ENCODE measurements at places on chromosomes 11 and 22.

DNA sequence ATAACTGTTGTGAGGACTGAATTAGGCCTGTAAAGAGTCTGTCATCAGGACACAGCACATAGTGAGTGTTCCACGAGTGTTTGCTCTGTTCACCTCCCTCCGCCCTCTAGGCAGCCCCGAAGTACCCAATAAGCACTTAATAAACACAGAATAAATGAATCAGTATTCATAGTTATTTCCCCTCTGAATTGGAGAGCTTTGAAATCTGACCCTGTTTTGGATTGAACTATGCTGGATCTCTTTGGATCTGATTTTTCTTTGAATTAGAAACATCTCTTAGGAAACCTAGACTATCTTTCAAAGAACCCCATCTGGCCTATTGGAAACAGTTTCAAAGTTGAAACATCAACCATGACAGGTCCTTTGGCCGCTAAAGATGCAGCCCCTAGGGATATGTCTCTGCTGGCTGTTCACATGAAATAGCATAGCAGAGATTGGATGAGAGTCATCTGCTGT is 615.5 kb downstream of the NTM start:
- no peak for DNase-seq

- no peak for DNase-seq
Measured at GRCh38 chr11:6623391-6624363, 4.5 kb upstream of the TPP1 start.

- no peak for DNase-seq
Measured at GRCh38 chr11:11038782-11039181, 180.9 kb upstream of the ZBED5 start.

- no peak for DNase-seq
Measured at GRCh38 chr11:119336744-119337469, 2.6 kb downstream of the RNF26 start.

DNA sequence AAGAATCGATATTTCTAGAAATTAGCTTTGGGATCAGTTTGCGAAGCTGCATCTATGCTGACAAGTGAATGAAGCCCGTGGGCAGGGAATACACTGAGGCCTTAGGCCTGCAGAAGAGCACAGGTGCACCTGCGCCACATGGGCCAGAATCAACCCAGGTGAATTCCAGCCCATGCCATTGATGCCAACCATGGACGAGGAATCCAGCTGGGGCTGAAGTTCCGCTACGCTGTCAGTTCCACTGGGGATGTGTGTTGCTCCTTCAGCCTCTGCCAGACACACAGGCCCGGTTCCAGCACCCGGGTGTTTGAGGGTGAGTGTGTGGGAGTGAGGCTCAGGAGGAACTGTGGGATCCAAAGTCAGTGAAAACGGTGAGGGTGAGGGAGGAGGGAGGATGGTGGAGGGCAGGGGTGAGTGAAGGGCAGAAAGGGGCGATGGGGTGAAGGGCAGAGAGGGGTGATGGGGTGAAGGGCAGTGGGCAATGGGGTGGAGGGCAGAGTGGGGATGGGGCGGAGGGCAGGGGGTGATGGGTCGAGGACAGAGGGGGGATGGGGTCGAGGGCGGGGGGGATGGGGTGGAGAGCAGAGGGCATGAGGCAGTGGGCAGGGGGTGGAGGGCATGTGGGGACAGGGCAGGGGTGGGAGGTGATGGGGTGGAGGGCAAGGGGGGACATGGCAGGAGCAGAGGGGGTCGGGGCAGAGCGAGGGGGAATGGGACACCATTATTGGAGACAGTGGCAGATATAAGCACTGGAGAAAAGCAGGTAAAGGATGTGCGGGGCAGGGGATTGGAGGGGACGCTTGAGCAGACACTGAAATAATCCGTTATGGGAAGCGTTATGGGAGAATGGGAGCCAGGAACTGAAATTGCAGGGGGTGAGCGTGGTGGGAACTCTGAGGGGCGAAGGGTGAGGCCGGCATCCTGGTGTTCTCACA is 931.6 kb downstream of the BRD1 start:
- no peak for DNase-seq

DNA sequence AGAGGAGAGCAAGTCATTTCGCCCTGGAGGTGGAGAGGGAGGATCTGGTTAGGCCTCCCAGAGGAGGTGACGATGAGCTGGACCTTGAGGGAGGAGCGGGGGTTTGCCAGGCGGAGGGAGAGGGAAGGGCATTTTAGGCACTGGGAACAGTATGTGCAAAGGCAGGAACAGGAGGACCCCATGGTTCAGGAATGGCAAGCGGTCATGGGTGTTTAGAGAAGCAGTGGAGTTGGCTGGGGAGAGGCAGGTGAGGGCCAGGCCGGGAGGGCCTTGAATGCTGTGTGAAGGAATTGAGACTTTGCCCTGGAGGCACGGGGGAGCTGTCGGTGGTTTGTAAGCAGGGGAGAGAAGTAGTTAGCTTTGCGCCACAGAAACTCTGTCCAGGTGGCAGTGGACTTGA is 10.3 kb downstream of the PRDM11 start:
- DNase-seq = no peak

- DNase-seq = peak; percentile 48
Measured at GRCh38 chr11:68040101-68040956, 1.5 kb downstream of the TCIRG1 start.

- DNase-seq = no peak
Measured at GRCh38 chr11:13328286-13328685, 50.7 kb downstream of the BMAL1 start.

DNA sequence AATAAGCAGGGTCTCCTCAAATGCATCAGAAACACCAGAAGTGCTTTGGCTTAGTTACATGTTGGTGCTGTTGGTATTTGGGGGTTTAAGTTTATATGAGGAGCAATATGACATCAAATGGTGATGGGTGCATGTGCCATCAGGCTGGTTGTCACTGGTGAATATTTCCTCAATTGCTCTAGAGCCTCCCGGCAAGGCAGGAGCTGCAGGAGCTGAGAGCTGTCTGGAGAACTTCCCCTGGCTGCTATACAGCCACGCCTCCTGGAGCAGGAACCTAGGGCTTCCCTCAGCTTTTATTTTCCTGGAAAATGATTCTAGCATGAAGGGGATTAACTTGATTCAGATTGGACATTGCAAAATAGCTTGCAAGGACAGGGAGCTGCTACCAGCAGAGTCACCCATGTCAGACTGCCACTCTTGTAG is 15.8 kb downstream of the IGLL5 start:
- DNase-seq = no peak

- peak; percentile 57 for DNase-seq
Measured at GRCh38 chr22:23237841-23238240, 57.5 kb downstream of the BCR start.

GRCh38 chr22:45455621-45456020 is 42.1 kb downstream of the RIBC2 start:
- DNase-seq = no peak

DNA sequence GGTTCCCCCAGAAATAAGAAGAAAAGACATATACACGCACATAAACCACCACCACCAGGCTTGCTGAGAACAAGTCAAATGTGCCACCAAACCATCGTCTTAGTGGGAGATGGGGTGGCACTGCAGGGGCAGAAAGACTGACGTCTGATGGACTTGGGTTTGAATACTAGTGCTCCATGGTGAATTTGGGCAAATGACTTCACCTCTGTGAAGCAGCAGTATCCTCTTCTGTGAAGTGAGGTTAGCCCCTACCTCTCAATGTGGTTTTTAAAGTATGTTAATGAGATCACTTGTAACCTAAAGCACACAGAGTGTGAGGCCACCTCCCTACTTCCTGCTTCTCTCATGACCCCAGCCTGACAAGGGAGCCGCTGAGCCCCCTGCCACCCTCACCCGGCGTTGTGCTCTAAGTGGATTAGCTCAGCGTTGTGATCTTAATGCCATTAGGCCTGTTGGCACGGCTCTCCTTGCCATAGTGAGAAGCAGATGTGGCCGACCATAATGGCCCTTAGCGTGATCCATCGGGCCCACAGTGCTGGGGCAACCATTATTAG is 14.4 kb downstream of the ZBTB16 start:
- no peak for DNase-seq

DNA sequence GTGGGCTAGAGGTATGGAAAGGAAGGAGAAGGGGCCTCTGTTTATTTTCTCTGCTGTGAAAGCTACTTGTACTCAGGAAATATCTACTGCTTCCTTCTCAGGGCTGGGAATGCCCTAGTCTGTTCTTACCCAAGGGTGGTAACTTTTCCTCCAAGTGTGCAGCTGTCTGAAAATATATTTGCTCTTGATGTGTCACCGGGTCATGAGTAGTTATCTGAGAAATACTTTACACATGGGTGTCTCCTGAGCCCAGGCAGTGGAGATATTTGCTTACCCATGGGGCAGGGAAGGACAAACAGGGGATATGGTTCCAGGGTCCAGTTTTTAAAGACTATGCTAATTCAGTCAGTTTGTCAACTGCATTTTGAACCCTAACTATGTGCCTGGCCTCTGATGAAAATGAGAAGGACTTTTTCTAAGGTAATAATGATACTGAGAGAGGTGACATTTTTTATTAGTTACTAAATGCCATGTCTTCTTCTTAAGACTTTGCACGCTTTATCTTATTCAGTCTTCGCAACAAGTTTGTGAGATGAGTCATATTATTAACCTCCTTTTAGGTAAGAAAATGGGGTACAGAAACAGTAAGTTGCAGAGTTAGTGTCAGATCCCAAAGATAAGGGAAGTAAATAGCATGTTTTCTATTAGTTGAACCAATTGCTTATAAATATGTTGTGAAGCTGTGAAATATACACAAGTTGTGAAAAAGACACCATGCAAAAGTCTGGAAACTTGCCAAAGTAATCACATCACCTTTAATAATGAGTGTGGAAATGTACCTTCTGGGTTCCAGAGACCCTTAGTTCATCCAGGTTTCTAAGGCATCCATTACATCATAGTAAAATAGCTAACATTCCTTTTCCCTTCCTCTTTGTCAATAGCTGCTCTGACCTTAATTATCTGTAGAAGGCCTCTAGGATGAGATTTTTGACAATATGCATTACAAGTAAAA is 22.9 kb downstream of the SYTL2 start:
- no peak for DNase-seq

- no peak for DNase-seq
Measured at GRCh38 chr22:47067911-47068625, 305.6 kb downstream of the TBC1D22A start.

- peak; percentile 75 for DNase-seq
Measured at GRCh38 chr22:37051391-37052385, at the start of gene KCTD17. Gene KCTD17 (plus strand): TSS chr22:37051742. CDS start chr22:37051761, 19 bp downstream.

DNA sequence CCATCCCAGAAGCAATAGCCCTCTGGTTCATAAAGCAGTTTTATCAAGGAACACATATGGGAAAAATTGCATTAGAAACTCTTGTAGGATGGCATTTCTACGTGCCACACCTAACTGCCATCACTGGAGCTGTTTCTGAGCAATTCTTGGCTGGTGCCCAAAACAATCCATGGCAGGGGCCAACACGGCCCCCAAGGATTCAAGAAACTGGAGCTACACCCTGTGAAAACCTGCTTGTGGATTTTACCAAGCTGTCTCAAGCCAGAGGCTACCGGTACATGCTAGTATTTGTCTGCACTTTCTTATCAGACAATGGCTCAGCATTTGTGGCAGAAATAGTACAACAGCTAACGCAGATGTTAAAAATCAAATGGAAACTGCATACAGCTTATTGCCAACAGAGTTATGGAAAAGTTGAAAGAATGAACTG is 42.4 kb upstream of the GLYAT start:
- no peak for DNase-seq

DNA sequence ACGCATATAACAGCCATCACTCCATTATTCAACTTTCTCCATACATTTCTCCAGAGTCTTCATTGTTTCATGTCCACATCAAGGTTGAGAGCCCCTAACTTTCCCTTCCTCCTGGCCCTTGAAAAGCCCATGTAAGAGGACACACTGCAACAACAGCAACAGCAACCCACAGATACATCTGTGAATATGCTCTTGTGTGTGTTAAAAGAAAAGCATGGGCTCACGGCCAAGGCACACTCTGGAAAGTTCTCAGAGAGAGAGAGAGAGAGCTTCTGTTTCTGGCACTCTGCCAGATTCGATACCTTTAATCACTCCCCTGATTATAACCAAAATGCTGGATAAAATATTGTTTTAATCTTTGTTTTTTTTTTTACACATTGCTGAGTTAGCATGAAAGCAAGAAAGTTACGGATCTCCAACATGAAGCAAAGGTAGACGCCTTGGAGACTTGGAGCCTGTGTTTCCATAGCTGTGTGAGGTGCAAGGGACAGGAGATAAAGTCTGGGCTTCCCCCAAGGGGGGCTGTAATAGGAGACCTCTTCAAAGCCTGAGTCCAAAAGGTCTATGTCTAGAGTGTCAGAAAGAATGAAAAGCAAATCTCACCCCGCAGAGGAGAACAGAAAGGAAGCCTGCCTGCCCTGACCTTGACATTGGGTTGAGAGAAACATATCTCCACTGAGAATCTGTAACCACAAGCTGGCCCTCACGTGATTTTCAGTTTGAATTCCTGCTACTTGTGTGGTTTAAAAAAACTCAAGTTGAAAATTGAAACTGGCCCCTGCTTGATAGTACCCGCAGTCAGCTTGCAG is 33.7 kb upstream of the MPPED1 start:
- no peak for DNase-seq

GRCh38 chr11:78256962-78257361 is 68.2 kb downstream of the USP35 start:
- no peak for DNase-seq

Data from stimulated activated CD4-positive, alpha-beta T cell treated with anti-CD3 and anti-CD28 coated beads, Interleukin-1b, Interleukin-23, amount 100 ng/mL, for 48 hours (primary cell).